ENCODE measurements at places on chromosomes 5 and 9. TPM values are rescaled to one million over a fixed set of nuclear protein-coding genes. Genes with fewer than 3 reads are reported as not detected.

Gene LCN2
- 3.4 TPM for total RNA-seq

Gene RBM18
- total RNA-seq: 22.0 TPM

Gene GRIN1
- 0.11 TPM for total RNA-seq

Gene NMUR2
- total RNA-seq: 0.08 TPM

Gene CENPH
- total RNA-seq: 27.4 TPM

Gene SLC6A19
- 0.62 TPM for total RNA-seq

Gene PRR16
- total RNA-seq: 0.05 TPM

Gene SKP2
- total RNA-seq: 21.1 TPM

Gene IFNB1
- total RNA-seq: not detected

Gene SRA1
- total RNA-seq: 41.5 TPM

Gene ADAMTS2
- 0.03 TPM for total RNA-seq

Gene TRIM36
- total RNA-seq: 2.1 TPM

Gene HRH2
- total RNA-seq: 0.34 TPM

Gene SMIM33
- total RNA-seq: not detected

Gene PHF24
- 0.09 TPM for total RNA-seq

Gene CKMT2
- total RNA-seq: not detected

Gene IFNK
- not detected for total RNA-seq

Gene IFNA13
- not detected for total RNA-seq

Gene SYNPO
- total RNA-seq: 21.7 TPM

Gene ADAMTSL1
- total RNA-seq: 0.08 TPM

Gene MED7
- 14.8 TPM for total RNA-seq

Gene NR2F1
- 4.7 TPM for total RNA-seq

Gene LMX1B
- 1.1 TPM for total RNA-seq

Gene ZFP37
- total RNA-seq: 1.4 TPM

Gene CSF1R
- 0.31 TPM for total RNA-seq

Gene IL31RA
- total RNA-seq: 1.2 TPM

Gene LSM11
- 2.4 TPM for total RNA-seq

Gene PPP3R2
- total RNA-seq: not detected

Gene PNPLA7
- total RNA-seq: 0.44 TPM

Gene C9
- total RNA-seq: not detected

Data from A549 treated with AZD2906 at 1 μM for 4 hours (cell line).